ENCODE measurements at places on chromosomes 3 and 15.

GRCh38 chr15:35376707-35377106 is 169.3 kb downstream of the DPH6 start:
- DNase-seq, result no peak

DNA sequence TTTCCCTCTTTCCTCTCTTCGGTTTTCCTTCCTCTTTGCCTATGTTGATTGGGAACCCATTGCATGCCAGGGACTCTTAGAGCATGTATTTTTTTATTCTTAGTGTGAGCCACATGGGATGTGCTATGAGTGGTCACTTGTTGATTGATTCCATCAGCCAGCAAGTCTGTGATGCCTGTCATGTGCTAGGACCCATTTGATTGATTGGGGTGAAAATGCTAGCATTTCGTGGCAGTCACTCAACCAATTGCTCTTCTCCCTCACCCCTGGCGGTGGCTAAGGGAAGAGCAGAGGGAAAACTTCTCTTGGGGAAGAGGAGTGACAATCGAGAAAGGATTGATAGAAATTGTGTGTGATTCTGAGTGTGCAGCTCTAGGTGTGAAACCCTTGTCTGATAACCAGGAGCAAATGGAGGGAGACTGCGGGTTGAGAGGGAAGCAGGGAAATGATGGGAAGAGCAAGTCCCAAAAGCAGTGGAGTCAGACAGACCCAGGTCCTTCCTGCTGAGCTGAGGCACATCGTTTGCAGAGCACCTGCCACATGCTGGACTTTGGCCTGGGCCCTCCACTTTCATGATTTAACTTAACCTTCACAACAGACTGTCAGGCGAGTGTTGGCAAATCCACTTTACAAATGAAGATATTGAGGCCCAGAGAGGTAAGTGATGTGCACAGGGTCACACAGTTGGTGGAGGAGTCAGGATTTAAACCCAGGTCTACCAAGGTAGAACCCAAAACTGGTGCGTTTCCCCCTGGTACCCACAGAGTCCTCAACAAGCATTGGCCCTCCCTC is 40.0 kb downstream of the SLC6A11 start:
- peak; percentile 6 for DNase-seq

- no peak for DNase-seq
Measured at GRCh38 chr15:42908538-42908937, 12.0 kb downstream of the TTBK2 start.

DNA sequence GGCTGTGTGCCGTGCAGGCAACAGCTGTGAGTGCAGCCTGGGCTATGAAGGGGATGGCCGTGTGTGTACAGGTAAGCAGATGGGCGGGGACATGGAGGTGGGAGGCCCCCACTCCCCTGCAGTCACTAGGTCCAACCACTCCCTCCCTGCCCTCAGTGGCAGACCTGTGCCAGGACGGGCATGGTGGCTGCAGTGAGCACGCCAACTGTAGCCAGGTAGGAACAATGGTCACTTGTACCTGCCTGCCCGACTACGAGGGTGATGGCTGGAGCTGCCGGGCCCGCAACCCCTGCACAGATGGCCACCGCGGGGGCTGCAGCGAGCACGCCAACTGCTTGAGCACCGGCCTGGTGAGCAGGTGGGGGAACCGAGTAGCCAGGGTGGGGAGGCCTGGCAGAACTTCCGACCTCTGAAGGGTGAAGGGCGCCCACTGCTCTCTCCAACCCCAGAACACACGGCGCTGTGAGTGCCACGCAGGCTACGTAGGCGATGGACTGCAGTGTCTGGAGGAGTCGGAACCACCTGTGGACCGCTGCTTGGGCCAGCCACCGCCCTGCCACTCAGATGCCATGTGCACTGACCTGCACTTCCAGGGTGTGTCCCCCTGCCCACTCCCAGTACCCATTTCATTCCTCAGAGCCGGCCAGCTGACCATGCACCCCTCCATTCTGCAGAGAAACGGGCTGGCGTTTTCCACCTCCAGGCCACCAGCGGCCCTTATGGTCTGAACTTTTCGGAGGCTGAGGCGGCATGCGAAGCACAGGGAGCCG is 11.6 kb downstream of the NT5DC2 start:
- DNase-seq, result no peak

DNA sequence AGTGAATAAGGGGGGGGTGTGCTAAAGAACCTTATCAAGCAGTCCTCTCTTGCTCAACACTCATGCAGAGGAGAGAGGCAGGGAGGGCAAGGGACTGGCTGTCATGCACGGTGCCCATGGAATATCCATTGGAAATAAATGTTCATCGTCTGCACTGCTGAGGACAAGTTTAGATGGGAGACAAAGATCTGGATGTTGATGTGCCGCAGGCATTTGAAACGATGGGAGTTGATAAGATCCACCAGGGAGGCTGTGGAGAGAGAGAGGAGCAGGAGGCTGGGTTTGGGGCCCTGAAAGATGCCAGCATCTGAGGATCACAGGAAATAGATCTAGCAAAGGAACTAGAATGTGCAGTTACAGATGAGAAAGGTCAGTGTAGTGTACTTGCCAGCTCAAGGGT is 76.2 kb downstream of the CEP63 start:
- no peak for DNase-seq

GRCh38 chr3:148208975-148209374 is 488.7 kb upstream of the AGTR1 start:
- no peak for DNase-seq

GRCh38 chr15:91268510-91268909 is 168.5 kb downstream of the SV2B start:
- DNase-seq, result no peak

- no peak for DNase-seq
Measured at GRCh38 chr15:78915341-78916087, 29.3 kb downstream of the CTSH start.

- DNase-seq, result no peak
Measured at GRCh38 chr3:104360038-104360437, 1006.7 kb upstream of the ALCAM start.

DNA sequence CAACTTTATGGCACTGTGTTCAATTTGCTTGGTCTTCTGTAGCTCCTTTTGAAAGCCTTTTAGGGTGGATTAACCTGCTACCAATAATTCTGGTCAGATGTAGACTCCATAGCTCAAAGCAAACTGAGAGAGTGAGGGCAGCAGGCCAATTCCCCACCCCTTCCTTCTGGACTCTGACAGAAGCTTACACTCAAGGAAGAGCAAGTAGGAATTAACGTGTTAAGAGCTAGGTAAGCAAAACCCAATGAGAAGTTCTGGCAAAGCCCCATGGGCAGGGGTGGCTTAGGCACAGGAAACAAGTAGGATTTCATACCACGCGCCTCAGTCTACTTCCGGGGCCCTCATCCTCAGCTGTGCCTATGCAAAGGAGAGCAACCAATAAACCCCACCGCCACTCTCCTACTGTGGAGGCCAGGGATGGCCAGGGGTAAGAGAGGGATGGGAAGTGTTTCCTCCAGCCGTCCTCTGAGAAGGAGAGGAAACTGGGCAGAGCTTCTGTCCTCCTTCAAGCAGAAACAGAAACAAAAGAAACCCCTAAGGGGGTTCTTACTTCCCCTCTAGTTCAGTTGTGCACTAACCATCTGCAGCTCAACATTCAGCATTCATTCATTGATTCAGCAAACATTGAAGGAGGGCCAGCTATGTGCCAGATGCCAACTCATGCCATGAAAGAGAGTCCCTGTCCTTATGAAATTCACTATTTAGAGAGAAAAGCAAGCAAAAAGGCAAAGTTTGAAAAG is 12.6 kb downstream of the CCR5 start:
- DNase-seq, result no peak

- DNase-seq, result no peak
Measured at GRCh38 chr3:143989461-143989860, 17.8 kb downstream of the DIPK2A start.

GRCh38 chr3:5428607-5429516 is 241.4 kb downstream of the EDEM1 start:
- DNase-seq, result no peak

GRCh38 chr15:76342382-76343201 is 6.0 kb downstream of the ISL2 start:
- DNase-seq, result no peak

GRCh38 chr3:177753451-177754155 is 556.3 kb upstream of the TBL1XR1 start:
- DNase-seq, result no peak

GRCh38 chr3:81579744-81580143 is 181.7 kb downstream of the GBE1 start:
- DNase-seq, result no peak

DNA sequence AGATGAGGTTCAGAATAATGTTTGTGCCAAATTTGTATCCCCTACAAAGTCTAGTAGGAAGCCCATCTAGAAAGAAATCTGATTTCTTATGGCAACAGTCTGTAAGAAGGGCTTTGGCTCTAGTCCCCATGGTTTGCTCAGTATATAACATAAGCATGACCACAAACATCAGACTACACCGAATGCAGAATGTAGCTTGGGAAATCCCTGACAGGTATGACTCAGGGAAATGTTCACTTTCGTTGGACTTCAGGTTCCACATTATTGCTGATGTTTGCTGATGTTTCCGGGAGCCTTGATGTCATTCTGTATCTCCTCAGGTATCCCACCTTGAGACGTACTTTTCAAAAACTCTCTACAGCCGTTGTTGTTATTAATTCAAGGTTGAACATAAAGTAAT is 304.4 kb upstream of the TGFBR2 start:
- no peak for DNase-seq

DNA sequence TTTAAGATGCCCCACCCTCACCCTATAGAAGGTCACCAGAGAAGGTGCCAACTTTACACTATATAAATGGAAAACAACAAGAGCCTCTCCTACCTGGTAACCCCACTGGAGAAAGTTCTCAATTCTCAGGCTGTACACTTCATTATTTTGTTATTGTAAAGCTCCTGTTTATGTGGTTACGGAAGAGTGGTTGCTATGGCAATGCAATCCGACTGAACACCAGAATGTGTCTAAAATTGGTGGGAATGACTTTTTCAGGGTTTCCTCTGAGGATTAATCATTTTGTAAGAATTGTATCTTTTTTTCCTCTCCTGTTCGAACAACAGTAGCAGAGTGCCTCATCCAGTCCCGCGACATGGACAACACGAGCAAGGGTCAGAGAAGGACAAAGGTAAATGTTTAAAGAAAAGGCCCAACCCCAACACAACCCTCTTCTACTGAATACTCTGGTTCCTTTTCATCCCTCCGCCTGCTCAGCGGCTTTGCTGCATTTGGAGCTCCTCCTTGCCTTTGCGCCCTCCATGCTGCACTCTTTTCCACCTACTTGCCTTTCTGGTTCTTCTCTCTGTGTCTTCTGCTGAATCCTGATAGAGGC is 45.3 kb downstream of the DGKG start:
- no peak for DNase-seq

DNA sequence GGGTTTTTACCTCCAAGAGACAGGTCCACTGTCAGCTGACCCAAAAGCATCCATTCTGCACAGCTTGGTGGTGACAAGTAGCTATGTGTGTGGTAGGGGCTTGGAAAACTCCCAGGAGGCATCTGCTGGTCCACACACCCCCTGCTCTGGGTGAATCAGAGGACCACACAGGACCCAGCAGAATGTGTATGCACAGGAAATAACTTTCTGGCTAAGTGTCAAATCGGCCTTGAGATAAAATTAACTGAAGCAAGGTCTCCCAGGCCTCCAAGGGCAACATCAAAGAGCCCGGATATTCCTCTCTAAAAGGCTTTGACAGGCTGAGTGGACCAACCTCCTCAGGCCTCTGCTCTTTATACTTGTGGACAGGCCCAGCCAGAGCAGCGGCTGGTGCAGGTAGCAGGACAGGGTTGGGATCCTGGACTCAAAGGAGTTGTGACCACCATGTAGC is 66.5 kb downstream of the CTNNB1 start:
- no peak for DNase-seq

DNA sequence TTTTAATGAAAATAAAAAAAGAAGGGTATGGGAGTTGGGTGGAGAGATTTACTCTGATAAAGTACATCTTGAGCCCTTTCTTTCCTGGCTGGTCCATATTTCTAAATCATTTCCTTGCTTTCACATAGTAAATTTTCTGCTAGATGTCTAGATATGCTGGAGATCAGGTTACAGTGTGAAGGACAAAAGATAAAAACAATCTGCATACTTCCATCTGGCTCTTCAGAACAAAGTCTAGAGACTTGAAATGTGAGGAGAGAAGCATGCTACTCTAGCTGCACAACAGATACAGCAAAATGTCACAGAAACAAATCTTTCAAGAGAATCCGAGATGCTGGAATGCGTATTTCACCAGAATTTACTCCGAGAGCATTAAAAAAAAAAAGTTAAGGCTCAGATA is 42.2 kb downstream of the FOXP1 start:
- no peak for DNase-seq

GRCh38 chr15:41895491-41895890 is 1.6 kb upstream of the SPTBN5 start:
- no peak for DNase-seq

- DNase-seq, result no peak
Measured at GRCh38 chr3:192636517-192637444, 90.6 kb downstream of the FGF12 start.

GRCh38 chr3:124676236-124676635 is 54.0 kb upstream of the UMPS start:
- DNase-seq, result no peak

DNA sequence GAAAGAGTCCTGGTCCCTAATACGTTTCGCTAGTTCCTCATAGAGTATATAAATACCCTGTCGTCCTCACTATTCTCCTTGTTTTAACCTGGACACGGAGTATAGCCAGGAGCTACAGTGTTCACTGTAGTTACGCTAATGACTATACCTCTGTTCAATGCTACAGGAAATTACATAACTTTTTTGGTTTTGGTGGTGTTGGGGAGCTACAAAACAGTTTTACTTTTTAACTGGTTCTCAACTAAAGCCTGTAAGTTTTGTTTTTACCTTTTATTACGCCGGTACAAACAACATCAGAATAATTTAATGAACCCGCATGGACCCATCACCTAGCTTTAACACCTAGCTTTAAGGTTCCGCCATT is 1.5 kb downstream of the LMLN start:
- DNase-seq, result no peak

DNA sequence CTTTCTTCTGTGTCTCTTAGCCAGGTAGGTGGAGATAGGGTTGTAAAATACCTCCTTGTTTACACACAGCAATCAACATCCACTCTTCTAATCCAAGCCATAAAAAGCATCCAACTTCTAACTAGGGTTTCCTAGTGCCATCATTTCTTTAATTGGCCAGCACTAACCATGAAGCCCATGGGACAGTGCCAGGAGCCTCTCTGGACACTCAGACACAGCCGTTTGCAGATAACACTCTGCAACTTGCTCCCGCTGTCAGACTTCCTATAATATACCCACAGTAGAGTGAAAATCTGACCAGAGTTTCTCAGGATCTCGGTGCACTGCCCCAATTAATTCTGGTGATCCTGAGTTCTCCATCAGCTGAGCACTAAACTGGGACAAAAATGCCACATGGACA is 53.4 kb downstream of the TAFA4 start:
- no peak for DNase-seq

- DNase-seq, result no peak
Measured at GRCh38 chr15:41732483-41732882, 41.8 kb upstream of the MAPKBP1 start.

GRCh38 chr15:83652626-83653204 is 1.2 kb upstream of the ADAMTSL3 start:
- no peak for DNase-seq

GRCh38 chr3:52366527-52366926 is 50.4 kb downstream of the DNAH1 start:
- DNase-seq, result no peak

All from RKO (cell line).